ENCODE measurements at places on chromosomes 5 and 9.

- no peak for DNase-seq
These were observed 7.7 kb upstream of the TSLP start for GRCh38 chr5:111063709-111064322.

DNA sequence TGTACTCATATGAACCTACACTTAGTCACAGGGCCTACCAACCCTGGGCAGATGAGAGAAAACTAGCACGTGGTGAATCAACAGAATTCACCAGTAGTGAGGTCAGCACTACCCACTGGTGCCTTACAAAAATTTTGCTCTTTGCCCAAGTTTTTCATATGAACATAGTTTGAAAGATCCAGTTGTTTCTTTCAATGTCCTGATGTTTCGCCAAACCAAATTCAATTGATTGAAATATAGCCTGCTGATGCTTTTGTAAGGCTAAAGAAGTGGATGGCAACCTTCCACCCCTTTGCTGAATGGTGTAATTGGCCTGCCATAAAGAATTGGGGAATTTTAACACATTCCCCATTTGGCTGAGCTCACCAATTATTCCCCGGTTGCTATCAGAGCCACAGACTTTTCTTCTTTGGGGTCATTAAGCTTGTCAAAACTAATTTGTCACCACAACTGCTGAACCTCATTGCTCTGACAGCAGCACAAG, 339.2 kb downstream of the GLIS3 start:
- DNase-seq: no peak

- DNase-seq: no peak
These were observed 11.7 kb downstream of the DNAJB5 start for GRCh38 chr9:35001285-35001677.

- DNase-seq: no peak
These were observed 6.0 kb downstream of the EEIG1 start for GRCh38 chr9:127974769-127975261.

GRCh38 chr5:147821766-147822165, 9.7 kb downstream of the SPINK1 start:
- no peak for DNase-seq

- no peak for DNase-seq
These were observed 4.2 kb downstream of the ZBTB43 start for GRCh38 chr9:126809068-126809467.

DNA sequence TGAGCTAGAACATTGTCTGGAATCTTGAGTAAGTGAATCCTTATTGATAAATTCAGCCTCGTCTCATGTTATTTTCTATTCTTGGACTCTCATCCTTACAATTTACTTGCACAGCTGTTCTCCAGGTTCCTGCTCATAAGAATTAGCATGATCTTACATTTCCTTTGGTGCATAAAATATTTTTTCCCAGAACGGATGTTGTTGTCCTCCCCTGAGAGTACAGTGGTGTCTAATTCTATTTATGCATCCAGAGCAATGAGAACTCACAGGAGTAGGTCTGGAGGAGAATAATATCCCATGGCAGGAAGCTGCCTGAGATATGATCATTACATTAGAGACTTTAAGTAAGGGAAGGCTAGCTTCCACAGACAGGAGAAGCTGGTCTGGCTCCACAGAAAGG, 178.4 kb upstream of the MAST4 start:
- no peak for DNase-seq

DNA sequence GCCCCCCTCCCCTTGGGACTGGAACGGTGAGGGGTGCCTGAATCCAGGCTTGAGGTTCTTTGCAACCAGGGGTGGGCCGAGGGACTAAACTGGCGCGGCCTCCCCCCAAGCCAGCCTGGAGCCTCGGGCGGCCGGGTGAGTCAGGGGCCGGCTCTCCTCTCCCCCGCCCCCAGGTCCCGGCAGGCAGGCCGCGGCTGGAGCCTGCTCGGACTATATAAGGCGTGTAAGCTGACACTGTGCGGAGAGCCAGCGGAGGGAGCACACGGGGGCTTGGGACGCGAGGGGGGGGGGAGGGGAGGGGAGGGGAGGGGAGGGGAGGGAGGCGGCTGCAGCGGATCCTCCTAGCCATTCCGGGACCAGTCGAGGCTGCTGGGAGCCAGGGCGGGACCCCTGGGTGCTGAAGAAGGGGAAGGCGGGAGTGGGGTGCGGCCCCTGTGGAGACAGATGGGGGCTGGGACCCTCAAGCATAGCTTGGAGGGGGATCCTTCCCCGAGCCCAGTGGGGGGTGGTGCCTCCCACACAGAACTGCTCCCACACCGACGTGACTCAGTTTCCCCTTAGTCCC, 595 bp downstream of the PDLIM7 start:
- DNase-seq: peak; percentile 86

DNA sequence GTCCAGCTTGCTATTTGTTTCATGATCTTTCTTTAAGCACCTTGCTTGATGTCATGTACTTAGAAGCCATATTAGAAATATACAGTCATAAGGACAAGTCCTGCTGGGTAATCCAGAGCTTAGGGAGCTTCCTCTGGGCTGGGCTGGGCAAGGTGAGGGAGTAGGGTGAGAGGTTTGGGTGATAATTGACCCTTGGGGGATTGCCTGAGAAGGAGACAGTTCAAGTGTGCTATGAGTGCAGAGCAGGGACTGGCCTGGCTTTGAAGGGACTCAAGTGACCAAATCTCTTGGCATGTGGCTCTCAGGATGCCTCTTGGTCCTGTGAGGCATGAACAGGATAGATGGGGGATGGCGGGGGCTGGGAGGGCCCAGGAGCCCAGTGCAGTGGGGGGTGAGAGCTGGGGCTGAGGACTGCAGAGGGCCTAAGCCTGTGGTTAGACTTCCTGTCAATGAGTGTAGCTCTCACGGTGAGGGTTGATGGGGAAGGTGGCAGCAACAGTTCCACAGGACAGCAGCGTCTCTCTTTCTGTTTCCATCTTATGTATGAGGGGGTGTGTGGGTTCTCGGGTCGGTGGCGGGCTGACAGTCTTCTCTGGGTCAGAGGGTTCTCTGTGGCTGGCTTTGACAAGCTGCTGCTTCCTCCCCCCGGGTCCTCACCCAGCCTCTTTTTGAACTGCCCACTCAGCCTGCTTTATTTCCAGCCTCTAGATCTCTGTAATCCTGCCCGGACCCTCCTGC, 53.5 kb downstream of the RGS3 start:
- peak; percentile 64 for DNase-seq

- no peak for DNase-seq
These were observed 25.0 kb upstream of the IL17B start for GRCh38 chr5:149403923-149404745.

DNA sequence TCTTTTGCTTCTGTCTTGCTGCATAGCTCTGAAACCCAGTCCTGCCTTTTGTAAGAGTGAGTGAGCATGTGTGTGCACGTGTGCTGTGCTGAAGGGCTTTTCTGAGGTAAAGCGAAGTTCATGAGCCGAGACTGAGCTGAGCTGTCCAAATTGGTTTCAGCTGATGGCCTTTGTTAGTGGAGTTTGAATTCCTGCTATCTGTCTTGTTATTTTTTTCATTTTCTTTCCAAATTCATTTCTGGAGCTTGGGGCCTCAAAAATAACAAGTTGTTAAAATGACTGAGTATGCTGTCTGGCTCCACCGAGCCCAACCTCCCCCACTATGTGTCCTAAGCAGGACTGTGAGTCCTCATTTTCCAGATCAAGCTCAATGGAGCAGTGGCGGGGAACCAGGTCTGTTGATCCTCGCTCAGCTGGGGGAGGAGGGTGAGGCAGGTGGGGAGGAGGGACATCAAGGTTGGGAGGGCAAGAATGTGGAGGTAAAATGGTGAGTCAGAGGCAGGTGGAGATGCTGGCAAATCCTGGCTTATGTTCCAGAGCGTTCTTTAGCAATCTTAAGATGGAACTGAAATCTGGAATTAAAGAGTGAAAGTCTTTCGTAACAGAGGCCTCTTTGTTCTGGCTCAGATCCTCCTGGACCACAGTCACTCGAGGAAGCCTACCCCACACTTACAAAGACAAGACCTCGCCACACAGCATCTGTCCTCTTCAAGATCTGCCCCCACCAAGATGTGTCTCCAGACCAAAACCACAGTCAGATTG, 63.9 kb downstream of the SREK1 start:
- DNase-seq: no peak

Measured in suppressor macrophage treated with lipopolysaccharide for 1 hour (primary cell).